Motor neuron (in vitro differentiated cells): ENCODE measurements at places on chromosomes 4 and X. TPM values are rescaled to one million over a fixed set of nuclear protein-coding genes. Genes with fewer than 3 reads are reported as not detected.

DNA sequence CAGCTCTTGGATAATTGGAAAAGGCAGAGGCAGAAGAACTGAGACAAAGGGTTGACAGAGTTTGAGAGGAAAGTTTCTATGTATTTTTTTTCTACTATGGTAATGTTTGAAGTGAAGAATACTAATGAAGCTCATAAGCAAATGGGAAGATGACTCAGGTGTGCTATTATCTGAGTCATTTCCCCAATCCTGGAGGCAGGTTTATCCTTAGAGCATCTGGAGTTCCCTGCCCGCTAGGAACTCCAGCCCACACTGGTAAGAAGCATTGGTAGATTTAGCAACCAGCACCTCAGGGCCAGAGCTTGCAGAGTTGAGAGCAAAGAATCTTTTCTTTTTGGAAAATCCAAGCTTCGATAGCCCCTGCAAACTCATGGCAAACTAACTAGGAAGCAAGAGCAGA, 55.2 kb downstream of the DOCK11 start:
- no peak for ATAC-seq

GRCh38 chr4:174317531-174317930, 33.8 kb downstream of the CEP44 start:
- ATAC-seq = no peak

- ATAC-seq = no peak
Observed at GRCh38 chrX:24443918-24444317, 21.2 kb upstream of the PDK3 start.

DNA sequence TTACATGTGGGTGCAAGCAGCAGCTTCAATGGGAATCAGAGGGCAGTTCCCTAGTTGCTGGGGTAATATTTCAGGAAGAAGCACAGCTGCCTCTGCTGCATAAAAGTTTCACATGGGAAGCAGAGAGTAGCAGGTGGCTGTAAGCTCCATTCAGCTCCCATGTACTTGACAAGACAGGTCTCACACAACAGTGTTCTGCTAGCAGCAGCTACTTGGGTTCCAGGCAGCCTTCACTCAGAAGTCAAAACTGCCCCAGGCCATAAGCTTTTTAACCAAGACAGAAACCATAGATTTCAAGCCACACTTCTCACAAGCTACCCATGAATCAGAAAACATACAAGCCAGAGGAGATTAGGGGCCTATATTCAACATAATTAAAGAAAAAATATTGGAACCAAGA, 41.4 kb upstream of the SPIN2A start:
- no peak for ATAC-seq

DNA sequence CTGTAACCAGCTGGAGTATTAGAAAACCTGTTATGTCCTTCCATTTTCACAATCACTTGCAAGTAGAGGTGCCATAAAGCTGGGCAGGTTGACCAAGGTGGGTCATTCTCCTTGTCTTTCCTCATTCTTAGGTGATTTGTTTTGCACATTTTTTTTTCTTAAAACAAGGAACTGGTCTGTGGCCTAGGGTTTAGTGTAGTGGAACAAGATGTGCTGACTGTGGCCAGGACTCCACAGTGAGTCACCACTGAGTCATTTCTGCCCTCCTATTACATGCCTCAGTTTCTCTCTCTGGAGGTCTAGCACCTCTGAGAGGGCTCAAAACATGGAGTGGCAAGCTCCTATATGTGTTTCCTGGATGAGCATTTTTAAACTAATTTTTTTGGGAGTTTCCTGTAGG, 355.9 kb downstream of the GPM6A start:
- ATAC-seq = no peak

DNA sequence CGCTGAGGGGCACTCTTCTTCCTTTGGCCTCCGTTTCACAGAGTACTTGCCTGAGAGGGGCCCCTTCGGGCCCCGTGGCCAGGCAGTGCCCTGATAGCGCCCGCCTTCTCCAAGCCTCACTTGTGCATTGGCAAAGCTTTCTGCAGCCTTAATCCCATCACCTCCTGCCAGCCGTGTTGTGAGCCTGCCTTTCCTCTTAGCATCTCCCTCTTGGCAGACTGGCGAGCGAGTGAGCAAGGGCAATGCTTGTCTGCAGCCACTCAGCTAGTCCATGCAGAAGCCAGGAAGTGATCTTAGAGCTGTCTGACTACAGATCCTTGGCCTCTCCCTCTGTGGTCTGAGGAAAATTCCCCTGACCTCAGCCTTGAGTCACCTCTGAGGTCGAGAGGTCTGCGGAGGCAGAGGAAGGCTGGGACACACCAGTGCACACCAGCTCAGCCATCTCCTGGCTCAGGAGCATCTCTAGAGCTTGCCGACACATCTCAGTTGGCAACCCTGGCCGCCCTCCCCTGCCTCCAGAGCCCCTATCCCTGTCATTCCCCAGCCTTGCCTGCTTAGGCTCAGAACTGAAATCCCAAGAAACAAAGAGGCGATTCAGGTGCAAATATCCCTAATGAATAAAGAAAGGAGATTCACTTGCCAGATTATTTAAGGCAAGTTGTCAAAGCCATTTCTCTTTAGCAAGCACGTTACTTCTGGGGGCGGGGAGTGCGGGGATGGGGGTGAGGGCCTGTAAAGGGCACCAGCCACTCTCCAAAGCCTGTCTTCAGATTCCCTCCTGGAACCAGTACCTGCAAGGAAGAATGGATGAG, 143.5 kb upstream of the MAMLD1 start:
- ATAC-seq = no peak

DNA sequence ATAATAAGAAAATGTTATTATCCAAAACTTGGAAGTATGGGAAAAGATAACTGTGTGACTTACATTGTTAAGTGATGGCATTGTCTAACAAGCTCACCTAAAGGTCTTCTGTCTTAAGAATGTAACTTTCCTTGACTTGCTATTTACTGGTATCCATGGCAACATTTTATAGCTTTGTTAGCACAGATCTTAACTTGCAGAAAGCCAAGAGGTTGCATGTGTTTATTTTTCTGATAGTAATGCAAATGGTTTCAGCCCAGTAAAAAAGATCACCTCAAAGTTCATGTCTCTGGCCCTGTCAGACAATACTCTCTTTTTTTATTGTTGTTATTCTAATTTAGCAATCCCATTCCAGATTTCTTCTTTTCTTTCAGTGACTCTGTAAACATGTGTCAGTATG, 425.3 kb downstream of the SPRY1 start:
- ATAC-seq = no peak

- no peak for ATAC-seq
Observed at GRCh38 chrX:67555578-67556203, 11.9 kb downstream of the AR start.

GRCh38 chrX:125436855-125437254, 117.2 kb downstream of the TEX13C start:
- ATAC-seq = no peak

GRCh38 chr4:38002451-38003071, 42.4 kb downstream of the PTTG2 start:
- ATAC-seq = no peak

- peak; percentile 46 for ATAC-seq
Observed at GRCh38 chr4:111475001-111475400, 670.3 kb upstream of the FAM241A start.

- no peak for ATAC-seq
Observed at GRCh38 chr4:52780617-52781354, 29.6 kb upstream of the ERVMER34-1 start.

GRCh38 chrX:70049925-70050324, at the start of gene AWAT2:
TSS of gene AWAT2 (minus strand) at chrX:70049938. CDS start at chrX:70049932, 6 bp downstream.
- no peak for ATAC-seq

- peak; percentile 55 for ATAC-seq
Observed at GRCh38 chrX:13658602-13659001, 5.7 kb downstream of the TCEANC start.

Gene CFAP99
- total RNA-seq = 0.18 and 2.6 TPM in 2 replicates

Gene RBM46
- 0.52 and 0.63 TPM in 2 replicates for total RNA-seq

Gene MTMR8
- not detected in 2 replicates for total RNA-seq

Gene ANK2
- total RNA-seq = 46.7 and 51.2 TPM in 2 replicates

Gene PLA2G12A
- 19.8 and 44.2 TPM in 2 replicates for total RNA-seq

Gene CCNA2
- 40.9 TPM in 2 replicates for total RNA-seq

Gene RHOXF1
- total RNA-seq = 0.82 TPM in 1 of 2 replicates, not detected in the other
